Activated CD4-positive, alpha-beta memory T cell treated with anti-CD3 and anti-CD28 coated beads, Interleukin-2, amount 10 ng/mL, durations not matched to agents 7 days and 5 days (primary cell): ENCODE measurements at places on chromosomes 3 and 15. TPM values are rescaled to one million over a fixed set of nuclear protein-coding genes. Genes with fewer than 3 reads are reported as not detected.

GRCh38 chr15:77386626-77387025 is 33.3 kb downstream of the PEAK1 start:
- no peak for DNase-seq

GRCh38 chr3:114417675-114418074 is 123.8 kb downstream of the TIGIT start:
- no peak for DNase-seq

DNA sequence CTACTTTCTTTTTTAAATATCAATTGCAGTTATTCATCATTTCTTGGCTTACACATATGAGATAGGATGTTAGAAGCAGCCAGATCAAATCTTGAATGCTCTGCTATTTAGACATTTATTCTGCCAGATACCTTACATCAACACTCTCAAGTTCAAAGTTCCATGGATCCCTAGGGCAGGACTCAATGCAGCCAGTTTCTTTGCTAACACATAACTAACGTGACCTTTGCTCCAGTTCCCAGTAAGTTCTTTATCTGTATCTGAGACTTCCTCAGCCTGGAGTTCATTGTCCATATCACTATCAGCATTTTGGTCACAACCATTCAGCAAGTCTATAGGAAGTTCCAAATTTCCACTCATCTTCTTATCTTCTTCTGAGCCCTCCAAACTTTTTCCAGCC is 939.9 kb downstream of the VGLL3 start:
- DNase-seq: no peak

GRCh38 chr15:36256404-36256807 is 323.0 kb upstream of the CDIN1 start:
- no peak for DNase-seq

DNA sequence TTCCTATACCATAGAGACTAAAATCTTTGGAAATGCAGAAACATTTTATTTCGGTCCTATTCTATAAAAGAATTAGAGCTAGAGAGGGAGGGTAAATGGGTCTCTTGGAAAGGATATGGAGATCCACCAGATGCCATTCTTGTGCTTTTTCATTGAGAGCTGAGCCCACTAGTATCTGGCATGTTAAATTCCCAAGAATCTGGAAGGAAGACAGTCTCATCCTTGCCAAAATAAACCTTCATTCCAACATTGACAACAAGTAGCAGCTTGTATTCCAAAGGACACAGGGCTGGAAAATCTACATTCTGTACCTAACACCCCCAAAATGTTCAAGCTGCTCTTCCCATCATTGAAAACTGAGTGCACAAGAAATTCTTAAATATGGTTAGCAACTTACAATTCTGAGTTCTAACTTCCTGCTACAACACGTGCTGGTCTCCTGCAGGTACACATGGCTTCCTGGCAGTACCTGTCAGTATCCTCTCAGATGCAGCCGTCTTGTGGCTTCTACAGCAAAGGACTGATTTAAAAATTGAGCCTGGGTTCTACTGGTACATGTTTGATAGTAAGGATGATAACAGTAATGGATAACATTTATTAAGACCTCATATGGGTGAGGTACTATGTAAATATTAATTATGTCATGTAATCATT is 348.1 kb downstream of the SV2B start:
- DNase-seq: no peak

DNA sequence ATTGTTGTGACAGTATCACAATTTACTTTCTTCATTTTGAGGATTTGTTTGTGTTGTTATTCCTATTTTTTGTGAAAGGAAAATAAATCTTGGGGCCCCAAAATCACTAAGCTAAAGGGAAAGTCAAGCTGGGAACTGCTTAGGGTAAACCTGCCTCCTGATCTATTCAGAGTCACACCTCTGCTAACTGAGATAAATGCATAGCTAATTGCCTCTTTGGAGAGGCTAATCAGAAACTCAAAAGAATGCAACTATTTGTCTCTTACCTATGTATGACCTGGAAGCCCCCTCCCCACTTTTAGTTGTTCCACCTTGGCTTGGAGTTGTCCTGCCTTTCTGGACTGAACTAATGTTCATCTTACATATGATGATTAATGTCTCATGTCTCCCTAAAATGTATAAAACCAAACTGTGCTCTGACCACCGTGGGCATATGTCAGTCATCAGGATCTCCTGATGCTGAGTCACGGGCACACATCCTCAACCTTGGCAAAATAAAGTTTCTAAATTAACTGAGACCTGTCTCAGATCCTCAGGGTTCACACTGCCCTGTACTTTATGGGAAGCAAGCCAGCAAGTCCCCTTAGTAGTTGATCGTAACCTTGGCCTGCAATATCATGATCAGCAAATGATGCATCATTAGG is 523.2 kb upstream of the GOLIM4 start:
- DNase-seq: no peak

GRCh38 chr3:186514296-186515002 is 29.7 kb downstream of the CRYGS start:
- DNase-seq: no peak

NR2F2 gene
- not detected for total RNA-seq

CP gene
- total RNA-seq: not detected
